ENCODE measurements at places on chromosomes 11 and 22. TPM values are rescaled to one million over a fixed set of nuclear protein-coding genes. Genes with fewer than 3 reads are reported as not detected.

Gene CNGA4
- total RNA-seq, result not detected

Gene PRRG4
- total RNA-seq, result 0.18 TPM

Gene GRAMD1B
- 721 TPM for total RNA-seq

Gene FJX1
- 10.0 TPM for total RNA-seq

DNA sequence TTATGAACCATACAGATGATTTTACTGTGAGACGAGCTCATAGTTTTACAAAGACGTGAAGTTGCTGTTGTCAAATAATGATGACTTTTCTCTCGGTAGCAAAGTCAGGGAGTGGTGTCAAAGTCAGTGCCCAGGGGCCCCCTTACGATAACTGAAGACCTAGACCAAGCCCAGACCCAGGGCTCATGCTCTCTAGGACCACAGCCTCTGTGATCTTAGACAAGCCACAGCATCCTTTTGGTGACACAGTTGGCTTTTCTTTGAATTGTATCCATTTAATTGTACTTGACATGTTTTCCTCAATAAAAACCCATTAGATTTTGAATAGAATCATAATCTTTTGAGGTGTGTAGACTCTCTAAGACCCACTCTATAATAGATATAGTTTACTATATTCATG lies 17.9 kb upstream of the POGLUT3 start:
- no peak for DNase-seq

GRCh38 chr11:104169091-104169490 lies 5.1 kb upstream of the PDGFD start:
- DNase-seq, result no peak

GRCh38 chr11:82969811-82970210 lies 68.3 kb downstream of the DDIAS start:
- no peak for DNase-seq

DNA sequence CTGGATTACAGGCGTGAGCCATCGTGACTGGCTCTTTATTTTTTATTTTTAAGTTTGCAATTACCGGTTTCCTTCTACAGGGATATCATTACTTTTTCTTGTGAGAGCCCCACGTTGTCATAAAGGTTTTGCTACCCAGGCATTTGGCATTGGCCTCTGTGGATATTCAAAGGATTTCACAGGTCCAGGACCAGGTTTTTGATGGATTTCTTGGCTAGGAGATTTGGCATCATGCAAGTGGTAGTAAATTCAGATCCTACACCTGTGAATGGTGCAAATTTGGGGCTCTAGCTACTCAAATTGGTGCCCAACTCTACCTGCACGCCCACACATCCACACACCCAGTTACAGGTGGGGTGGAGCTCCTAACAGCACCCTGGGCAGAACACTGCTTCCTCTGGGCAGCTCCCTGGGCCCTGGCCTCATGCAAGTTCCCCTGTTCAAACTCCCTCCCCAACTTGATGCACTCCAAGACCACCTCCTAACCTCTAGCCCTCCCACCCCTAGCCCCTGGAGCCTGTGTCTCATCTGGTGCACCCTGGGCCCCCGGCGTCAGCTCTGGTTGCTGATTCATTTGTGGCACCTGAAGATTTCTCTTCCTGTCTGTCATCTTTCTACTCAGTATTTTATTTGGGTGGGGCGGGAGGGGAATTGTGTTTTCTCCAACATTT lies 9.3 kb upstream of the MRGPRD start:
- no peak for DNase-seq

GRCh38 chr22:28899199-28899853 lies 16.0 kb downstream of the ZNRF3 start:
- no peak for DNase-seq
